ENCODE measurements at places on chromosomes 1 and 21. TPM values are rescaled to one million over a fixed set of nuclear protein-coding genes. Genes with fewer than 3 reads are reported as not detected.

Gene ITLN1
- total RNA-seq: not detected

Gene SYDE2
- total RNA-seq: 0.70 TPM

Gene OR2T35
- total RNA-seq: not detected

Gene ELAVL4
- not detected for total RNA-seq

Gene AGT
- 0.13 TPM for total RNA-seq

Gene INAVA
- total RNA-seq: 37.8 TPM

Gene ZNF672
- total RNA-seq: 19.2 TPM

Gene SPRR1A
- total RNA-seq: not detected

Gene LCE2C
- total RNA-seq: not detected

Gene IGSF21
- not detected for total RNA-seq

Gene CRYZL1
- 12.8 TPM for total RNA-seq

Gene CLIC6
- 0.09 TPM for total RNA-seq

Gene KRTAP22-2
- not detected for total RNA-seq

Gene CFHR2
- not detected for total RNA-seq

Gene SPRR2D
- not detected for total RNA-seq

Gene GPR157
- 5.3 TPM for total RNA-seq

Gene CFAP57
- total RNA-seq: 0.45 TPM

Gene PRAMEF5
- not detected for total RNA-seq

Gene ARL8A
- total RNA-seq: 55.9 TPM

Gene ZYG11A
- 2.0 TPM for total RNA-seq

Gene SCMH1
- 15.0 TPM for total RNA-seq

Gene LAPTM5
- total RNA-seq: 0.22 TPM

Gene CRNN
- not detected for total RNA-seq

Gene CA14
- total RNA-seq: not detected

All from A549 treated with dexamethasone at 1 μM for 4 hours (cell line).